ENCODE measurements at places on chromosomes 1 and 21.

- no peak for DNase-seq
Measured at GRCh38 chr1:232629250-232630046, 485 bp downstream of the SIPA1L2 start.

GRCh38 chr1:17575797-17576518 is 36.5 kb downstream of the ARHGEF10L start:
- DNase-seq = no peak

DNA sequence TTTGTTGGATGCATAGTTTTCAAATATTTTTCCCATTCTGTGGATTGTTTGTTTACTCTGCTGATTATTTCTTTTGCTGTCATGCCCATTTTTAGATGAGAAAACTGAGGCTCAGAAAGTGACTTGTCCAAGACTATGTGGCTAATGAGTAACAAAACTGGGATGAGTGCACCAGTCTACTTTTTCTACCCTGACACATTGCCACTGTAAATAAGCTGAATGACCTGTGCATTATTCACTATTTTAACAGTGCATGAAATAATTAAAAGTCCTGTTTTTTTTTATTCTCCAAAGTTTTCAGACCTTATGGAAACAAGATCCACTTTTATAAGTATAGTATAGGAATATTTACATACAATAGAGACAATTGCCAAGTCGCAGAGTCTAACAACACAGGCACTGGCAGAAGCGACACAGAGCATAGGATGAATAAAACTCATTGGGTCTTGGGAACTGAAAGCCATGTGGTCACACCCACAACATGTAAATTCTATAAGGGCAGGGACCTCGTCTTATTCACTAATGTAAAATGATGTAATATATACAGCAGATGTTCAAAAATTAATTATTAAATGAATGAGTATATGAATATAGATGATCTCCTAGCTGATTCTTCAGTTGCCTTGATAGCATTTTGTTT is 45.2 kb downstream of the HLX start:
- DNase-seq = no peak

- no peak for DNase-seq
Measured at GRCh38 chr1:110673197-110673701, 1.5 kb downstream of the KCNA3 start.

DNA sequence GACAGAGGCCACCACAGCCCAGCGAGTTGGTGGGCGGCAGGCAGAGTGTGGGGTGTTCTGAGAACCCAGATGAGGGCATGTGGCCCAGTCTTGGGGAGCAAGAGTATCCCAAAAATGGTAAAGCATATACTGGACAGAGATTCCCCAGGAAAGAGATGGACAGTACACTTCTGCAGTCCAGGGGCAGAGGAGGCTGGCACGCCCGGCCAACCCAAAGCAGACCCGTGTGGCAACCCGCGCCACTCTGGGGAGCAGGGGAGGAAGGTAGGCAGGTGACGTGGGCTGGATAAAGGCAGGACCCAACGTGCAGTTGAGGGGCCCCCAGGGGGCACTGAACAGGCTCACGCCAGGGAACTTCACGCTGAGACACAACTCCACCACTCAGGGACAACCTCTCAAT is 46.4 kb upstream of the RIPK4 start:
- DNase-seq = no peak

GRCh38 chr1:30198451-30198760 is 525.0 kb downstream of the MATN1 start:
- no peak for DNase-seq

DNA sequence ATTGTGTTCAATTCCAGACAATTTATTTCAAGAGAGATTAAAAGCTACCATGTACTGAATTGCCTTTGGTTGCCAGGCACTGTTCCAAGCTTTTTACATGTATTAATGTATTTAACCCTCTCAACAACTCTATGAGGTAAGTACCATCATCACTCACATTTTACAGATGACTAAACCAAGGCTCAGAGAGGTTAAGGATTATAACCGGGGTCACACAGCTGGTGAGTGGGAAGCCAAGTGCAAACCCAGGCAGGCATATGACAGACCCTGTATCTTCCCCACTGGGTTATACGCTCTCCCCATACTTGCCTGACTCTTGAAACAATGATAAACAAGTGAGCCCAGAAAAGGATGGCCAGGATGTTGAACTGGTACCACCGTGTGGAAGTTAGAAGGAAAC is 16.5 kb downstream of the PLEKHA6 start:
- no peak for DNase-seq

GRCh38 chr1:219189021-219189824 is 15.5 kb downstream of the LYPLAL1 start:
- no peak for DNase-seq

GRCh38 chr1:163166886-163167555 is 35.7 kb downstream of the RGS5 start:
- no peak for DNase-seq

DNA sequence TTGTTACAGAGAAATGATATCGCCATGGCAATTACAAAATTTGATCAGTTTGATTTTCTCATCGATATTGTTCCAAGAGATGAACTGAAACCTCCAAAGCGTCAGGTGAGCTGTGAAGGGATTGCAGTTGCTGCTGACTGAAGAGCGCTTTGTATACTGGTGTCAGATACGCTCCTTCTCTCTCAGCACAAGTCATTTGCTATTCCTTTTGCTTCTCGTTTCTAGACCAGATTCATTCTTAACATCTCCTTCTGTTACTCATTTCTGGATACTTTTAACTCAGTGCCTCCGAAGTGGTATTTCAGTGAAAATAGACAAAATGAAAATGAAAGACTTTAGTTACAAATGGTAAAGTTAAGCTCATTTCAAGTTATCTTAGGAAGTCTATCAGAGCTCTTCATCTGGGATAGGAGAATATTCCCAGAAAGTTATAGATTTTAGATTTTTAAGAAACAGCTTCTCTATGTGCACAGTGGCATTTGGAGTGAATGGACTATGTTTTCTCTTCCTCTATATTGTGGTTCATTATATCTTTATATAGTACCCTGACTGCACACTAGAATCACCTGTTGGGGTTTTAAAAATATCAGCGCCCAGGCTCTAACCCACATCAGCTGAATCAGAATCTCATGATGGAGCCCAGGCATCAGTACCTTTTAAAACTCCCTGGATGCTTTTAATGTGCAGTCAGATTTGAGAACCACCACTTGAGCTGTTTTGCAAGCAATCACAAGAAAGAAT is 30.3 kb upstream of the KCNQ4 start:
- no peak for DNase-seq

DNA sequence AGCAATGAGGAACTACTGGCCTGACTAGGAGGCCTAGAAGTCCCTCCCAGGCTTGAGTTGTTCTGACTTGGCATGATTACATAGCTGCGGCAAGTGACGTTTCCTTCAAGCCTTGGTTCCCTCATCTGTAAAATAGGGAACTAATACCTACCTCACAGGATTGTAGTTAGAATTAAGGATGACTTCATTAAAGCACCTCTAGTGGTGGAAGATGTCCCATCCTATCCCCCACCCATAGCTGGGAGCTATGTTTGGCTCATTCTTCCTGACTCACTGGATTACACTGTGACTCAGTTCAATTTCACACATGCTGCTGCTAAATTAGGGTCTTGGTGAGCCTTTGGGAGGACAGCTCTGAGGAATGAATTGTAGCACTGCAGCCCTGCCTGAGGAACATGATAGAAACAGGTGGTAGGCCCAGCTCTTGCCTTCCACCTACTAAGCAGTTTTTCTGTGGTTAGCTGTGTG is 6.0 kb upstream of the SHISA4 start:
- DNase-seq = no peak

- no peak for DNase-seq
Measured at GRCh38 chr1:95370691-95371562, 136.9 kb downstream of the RWDD3 start.

- no peak for DNase-seq
Measured at GRCh38 chr1:206035027-206035426, 11.3 kb upstream of the CTSE start.

DNA sequence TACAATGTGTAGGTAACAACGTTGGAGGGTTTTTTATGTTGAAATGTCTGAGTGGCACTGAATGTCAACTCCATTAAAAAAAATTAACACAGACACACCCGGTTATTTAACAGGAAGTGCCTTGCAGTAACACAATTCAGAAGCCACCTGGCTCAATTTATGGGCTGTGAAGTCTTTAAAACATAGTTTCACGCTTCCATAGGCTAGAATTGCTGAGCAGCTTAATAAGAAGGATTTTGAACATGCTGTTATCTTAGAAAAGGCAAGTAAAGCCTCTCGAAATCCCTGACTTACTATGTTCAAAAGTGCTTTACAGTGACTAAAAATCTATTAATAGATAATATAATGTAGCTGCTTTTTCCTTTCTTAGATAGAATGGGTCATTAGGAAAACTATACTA is 19.7 kb downstream of the SRSF4 start:
- DNase-seq = no peak

DNA sequence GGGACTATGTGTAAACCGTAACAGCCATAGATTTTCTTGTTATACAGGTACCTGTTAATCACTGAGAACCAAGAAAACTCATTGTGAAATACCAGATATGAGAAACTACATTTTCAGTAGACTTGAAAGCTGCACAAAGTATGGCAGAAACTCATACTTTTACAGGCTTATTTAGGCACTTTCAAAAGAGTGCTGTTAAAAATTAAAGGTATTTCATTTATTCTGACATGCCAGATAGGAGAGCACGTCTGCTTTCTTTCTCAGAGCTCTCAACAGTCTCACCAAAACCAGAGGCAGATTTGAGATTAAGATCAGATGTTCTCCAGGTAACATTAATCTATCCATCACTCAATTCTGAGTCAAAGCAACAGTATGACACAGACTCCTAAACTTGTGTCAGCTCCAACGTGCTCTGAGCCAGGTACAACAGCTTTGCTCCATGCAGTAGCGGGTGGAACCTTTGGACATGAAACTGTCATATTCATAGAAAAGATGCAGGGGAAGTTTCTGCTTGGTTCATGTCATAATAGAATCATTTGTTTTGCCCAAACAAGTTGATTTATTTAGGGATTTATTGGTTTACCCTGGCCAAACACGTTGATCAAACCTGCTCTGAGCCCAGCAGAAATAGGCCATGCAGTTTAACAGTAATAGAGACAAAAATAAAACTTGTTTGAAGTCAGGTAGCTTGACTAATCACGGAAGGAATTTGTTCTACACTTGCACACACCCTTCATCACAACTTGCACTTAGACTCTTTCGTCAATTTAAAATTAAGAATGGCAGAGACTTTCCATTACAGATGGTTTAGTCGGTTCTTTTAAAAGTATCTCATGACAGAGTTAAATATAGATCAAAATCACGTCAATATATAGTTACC is 20.8 kb upstream of the TSNAX start:
- DNase-seq = no peak

DNA sequence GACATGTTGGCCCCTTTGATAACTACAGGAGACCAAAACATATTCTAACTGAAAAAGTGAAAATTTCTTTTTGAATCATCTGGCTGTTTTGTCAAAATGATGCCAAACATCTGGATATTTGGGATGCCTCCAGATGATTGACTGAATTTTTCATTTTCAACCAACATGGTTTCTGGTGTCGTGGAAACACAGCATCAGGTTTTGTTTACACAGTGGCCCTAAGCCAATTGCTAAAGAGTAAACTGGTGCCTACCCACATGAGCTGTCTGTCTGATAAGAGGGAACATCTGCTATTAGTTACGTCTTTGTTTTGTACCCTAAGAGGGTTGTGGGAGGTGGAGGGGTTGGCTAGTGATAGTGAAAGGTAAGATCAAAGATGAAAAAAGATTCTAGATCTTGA is 204.8 kb downstream of the KCNK2 start:
- DNase-seq = no peak

- no peak for DNase-seq
Measured at GRCh38 chr1:100323419-100324106, 28.7 kb upstream of the CDC14A start.

DNA sequence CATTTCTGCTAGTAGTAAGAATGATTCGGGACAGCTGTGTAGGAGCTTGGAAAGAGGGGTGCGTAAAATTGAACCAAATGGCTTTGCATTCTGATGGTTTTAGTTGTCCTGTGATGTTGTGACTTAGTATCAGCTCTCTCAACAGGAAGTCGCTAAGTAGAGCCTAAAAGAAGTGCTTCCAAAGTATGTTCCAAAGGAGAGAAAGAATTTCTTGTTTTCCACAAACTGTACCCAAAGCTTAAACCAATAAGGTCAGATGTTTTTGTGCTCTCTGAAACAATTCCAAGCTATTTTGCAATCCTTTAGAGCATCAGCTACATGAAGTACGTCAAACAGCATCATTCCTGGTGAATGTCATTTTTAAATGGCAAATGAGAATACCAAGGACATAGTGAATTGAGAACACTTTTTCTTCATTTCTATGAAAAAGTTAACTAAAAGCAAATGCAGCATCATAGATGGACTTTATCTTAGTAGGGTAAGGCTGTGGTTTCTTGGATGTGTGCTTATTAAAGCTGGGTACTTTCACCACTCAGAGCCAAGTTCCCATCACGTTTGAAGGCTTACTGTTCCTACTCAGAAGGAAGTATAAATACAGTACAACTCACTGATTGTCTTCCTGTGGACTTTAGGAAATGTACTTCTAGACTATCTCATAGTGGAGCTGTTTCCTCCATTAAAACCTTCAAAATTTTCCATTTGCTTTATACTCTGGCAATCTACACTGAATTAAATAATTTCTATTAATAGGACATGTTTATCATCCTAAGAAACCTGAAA is 148.6 kb downstream of the C1orf21 start:
- DNase-seq = no peak

- DNase-seq = no peak
Measured at GRCh38 chr1:115064461-115064860, 24.8 kb downstream of the TSPAN2 start.

- DNase-seq = no peak
Measured at GRCh38 chr1:159206110-159206509, 1.4 kb downstream of the ACKR1 start.

DNA sequence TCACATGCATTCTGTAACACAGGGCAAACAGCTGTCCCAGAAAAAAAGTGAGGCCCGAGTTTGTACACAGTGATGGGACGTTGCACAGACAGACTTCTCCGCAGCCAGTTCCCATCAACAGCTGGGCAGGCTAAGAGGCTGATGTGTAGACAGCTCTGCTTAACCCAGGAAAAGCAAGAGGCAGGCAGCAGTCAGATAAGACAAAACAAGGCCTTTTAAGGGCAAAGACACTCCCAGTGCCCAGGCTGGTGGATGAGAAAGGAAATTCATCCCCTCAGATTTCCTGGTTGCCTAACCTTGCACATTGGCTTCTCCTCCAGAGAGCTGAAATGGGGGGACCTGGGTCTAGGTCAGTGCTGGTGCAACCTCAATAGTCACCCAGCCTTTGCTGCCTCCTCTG is 17.2 kb upstream of the PHLDA3 start:
- no peak for DNase-seq

GRCh38 chr1:165483412-165483811 is 38.5 kb upstream of the RXRG start:
- no peak for DNase-seq

DNA sequence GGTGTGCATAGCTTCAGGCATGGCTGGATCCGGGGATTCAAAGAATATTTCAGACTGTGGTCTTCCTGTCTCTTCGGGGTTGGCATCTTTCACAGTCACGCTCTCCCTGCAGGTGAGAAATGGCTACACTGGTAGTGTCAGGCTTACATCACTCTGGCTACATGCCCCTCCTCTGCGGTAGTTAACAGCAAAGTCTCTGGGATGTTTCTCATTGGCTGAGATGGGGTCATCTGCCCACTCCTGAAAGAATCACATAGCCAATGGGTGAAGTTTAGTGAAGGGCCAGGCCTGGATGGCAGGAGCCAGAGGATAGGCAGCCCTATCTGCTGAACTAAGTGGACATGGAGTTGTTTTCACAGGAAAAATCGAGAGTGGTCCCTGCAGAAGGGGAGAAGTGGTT is 356.5 kb downstream of the MATN1 start:
- DNase-seq = no peak
